ENCODE measurements at places on chromosomes 11 and 22.

DNA sequence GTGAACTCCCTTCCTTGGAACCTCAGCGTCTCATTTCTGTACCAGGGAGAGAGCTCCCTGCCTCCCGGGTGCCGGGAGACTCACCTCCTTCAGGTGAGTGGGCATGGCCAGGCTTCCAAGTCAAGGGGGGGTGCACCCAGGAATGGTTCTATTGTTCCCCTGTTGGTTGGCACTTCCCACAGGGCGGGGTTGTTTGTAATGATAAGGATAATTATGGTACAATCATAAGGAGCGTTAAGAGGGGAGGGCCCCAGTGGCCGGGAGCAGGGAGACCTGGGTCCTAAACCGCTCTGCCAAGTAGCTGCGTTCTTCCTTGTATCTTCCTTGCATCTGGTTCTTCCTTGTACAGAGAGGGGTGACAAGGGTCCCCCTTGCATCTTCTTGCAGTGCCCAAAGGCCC lies 79.1 kb downstream of the LRRC32 start:
- no peak for DNase-seq

- DNase-seq = no peak
Measured at GRCh38 chr22:49528420-49528720, 299.3 kb downstream of the BRD1 start.

- no peak for DNase-seq
Measured at GRCh38 chr22:32127904-32128303, 31.2 kb downstream of the C22orf42 start.

DNA sequence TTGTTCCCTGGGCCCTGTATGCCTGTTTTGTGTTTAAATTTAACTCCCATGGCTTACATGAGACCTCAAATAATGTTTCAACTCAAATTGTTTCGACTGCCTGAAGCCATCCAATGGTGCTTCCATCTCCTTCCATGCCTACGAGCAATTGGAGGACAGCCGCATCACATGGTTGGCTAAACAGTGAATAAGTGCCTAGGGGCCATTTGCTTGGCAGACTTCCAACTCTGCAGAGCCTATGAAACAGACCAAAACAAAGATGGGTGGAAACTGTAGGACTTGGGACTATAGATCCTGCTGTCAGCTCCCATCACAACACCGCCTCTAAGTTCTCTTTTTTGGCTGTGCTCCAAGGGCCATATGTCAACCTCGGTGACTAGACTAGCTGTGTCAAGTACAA lies 84.1 kb downstream of the PARVA start:
- no peak for DNase-seq

DNA sequence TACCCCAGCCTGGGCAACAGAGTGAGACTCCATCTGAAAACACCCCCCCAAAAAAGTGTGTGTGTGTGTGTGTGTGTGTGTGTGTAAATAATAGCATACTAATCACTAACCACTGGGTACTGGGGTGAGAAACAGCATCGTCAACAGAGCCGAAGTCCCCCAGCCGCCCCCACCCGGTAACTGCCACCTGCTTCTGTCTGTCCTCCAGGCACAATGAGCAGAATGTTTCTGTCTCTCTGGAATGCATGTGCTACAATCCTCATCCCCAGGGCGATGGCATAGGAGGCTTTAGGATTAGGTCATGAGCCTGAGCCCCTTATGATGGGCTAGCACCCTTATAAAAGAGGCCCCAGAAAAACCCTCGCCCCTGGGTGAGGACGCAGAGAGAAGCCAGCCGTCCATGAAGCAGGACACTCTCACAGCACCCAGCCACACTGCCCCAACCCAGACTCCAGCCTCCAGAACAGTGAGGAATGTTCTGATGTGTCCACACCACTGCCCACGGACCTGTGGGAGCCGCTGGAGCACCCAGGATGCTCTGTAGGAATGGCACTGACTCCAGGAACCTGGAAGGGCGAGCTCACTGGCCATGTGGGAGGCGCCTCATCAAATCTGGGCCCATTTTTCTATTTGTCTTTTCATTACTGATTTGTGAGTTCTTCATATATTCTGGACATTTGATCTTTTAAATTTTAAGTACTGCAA lies 9.9 kb downstream of the TTLL8 start:
- no peak for DNase-seq

GRCh38 chr11:120950880-120951279 lies 73.0 kb upstream of the TBCEL start:
- DNase-seq = no peak

DNA sequence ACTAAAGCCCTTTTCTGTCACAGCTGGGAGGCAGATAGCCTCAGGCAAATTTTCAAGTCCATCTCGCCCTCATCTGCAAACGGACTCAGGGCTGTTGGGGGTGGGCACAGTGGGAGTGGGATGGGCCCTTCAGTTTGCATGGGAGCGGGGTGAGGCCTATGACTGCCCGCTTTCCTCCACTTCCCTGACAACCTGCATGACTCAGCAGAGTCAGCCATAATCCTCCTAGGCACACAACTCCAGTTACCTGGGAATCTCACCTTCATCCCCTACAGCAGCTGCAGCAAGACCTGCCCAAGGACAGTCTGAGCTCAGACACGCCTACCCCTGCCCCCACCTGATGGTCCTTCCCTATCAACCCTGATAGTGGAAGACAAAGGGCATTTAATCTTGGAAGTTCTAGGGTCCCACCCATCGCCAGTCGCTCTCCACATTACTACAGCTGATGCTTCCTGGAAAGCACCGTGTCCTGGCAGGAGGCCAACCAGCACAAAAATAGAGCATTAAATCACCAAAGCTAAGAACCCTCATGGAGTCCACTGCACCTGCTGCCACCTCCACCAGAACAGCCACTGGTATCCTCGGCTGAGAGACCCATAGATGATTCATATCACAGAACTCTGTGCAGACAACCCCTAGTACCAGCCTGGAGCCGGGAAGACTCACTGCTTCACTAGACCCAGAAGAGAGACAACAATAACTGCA lies 319.3 kb downstream of the DCDC1 start:
- peak; percentile 6 for DNase-seq

DNA sequence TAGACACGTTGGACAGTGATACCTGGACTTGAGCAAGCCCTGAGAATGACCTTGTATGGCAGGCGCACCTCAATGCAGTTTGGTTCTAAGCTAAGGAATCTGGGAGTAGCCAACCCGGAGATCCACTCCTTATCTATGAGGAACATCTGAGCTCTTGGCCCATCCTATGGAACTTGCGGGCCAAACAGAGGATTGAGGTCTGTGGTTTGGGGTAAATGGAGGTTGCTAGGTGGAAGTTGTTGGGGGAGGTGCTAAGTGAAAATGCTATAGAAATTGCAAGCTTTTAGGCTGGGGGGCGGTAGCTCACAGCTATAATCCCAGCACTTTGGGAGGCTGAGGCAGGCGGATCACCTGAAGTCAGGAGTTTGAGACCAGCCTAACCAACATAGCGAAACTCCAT lies 8.9 kb downstream of the GDPD5 start:
- no peak for DNase-seq

- DNase-seq = no peak
Measured at GRCh38 chr11:45204761-45205160, 58.3 kb downstream of the PRDM11 start.

- DNase-seq = no peak
Measured at GRCh38 chr22:47678048-47678447, 915.6 kb downstream of the TBC1D22A start.

GRCh38 chr11:19753451-19754106 lies 40.9 kb downstream of the NAV2 start:
- peak; percentile 68 for DNase-seq

- DNase-seq = no peak
Measured at GRCh38 chr22:46794491-46794890, 32.0 kb downstream of the TBC1D22A start.

GRCh38 chr11:17653611-17654010 lies 65.8 kb upstream of the MYOD1 start:
- DNase-seq = no peak

DNA sequence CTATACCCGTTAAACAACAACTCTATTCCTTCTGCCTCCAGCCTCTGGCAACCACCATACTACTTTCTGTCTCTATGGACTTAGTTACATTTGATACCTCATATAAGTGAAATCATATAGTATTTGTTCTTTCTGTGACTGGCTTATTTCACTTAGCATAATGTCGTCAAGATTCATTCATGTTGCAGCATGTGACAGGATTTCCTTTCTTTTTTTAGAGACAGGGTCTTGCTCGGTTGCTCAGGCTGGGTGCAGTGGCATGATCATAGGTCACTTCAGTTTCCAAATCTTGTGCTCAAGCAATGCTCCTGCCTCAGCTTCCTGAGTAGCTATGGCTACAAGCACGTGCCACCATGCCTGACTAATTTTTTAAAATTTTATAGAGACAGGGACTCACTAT lies 29.4 kb upstream of the SORL1 start:
- no peak for DNase-seq

DNA sequence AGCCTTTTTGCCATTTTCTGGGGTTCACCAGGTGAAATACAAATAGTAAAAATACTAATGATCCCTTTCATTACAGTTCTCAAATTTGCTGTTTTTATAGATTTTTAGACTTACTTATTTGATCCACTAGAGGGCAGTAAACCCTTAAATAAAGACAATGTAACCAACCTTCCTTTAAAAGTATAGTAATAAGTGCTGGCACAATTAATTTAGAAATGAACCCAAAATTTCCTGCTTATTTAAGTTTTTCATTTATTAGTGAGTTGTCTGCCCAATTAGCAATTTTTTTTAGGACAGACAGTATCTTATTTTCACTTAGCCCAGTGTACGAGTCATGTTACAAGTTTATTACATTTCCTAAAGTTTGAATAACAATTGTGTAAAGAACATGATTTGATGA lies 4.7 kb downstream of the DDIAS start:
- no peak for DNase-seq

DNA sequence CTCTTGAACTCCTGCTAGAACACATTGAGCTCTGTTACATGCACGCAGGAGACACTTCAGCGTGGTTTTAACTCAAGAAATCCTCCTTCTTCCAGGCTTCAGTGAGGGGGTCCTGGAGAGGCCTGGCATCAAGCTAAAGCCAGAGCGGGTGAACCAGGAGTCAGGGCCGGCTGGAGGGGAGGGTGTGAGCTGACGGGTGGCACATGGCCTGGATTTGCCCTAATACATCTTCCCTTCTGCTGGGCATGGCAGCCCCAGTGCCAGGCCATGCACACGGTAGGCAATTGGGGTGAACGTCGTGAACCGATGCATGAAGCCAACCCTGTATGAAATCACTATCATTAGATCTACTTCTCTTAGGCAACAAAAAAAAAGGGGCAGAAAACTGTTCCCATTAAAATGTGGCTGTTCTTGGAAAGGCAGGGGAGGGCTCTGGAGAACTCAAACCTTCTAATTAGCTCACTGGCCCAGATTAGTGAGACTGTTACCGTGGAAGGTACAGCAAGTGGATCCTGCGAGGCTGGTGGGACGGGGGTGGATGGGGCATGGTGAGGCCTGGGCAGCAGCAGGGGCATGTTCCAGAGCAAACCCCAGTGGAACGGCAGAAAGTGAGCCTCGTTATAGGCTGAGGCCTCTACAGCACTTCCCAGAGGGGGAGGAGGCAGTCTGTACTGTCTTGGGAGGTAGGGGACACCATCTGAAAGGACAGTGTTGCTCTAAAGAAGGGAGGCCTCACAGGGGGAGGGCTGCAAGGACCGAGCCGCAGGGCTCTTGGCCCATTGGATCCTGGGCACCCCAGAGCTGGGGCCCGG lies 10.6 kb downstream of the IFT27 start:
- no peak for DNase-seq

DNA sequence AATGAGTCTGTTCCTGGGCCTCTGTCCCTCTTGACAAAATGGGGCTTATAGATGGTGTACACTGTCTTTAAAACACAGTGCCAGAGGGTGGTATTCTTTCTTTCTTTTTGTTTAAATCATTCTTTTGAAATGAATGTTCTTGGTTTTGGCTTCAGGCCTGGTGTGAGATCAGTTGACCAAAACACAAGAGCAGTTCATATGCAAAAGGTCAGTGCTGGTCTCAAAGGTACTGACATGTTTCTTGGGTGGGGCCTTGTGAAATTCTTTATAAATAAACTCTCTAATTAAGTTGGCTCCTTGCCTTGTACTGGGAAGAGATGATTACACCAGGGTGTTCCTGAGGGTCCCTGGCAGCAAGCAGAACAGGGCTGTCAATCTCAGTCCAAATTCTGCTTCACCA lies 110.0 kb downstream of the FBXO7 start:
- no peak for DNase-seq

DNA sequence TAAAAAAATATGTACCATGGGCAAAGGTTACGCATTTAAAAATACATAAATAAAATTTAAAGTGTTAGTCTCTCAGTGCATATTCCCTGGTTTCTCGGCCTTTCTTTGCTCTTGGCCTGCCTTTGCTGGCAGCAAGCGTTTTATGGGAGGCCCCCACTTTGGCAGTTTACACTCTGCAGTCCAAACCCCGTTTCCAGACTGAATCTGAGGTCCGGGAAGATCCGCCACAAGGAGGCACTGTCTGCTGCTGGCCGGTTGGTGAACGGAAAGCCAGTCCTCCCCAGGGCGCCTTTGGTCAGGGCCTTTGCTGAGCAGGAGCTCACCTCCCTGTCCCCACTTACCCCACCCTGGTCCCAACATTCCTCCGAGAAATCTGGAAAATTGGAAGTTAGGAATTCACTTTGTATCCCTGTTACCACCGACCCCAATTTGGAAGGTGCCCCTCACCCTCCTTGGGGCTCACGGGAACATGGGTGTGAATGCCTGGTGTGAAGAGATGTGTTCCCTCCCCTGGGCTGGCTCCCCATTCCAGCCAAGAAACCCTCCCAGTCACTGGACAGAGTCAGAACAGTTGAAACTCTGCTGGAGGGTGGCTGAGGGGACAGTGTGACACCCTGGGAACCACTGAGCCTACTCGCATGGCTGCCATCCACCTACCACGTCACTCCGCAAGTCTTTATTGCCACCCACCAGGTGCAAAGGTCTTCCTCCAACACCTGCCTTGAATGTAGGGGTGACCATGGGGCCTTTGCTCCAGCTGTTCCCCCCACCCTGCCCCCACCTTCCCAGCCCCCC lies 9.4 kb upstream of the SF1 start:
- DNase-seq = peak; percentile 78

GRCh38 chr11:62770778-62771143 lies 435 bp upstream of the TAF6L start:
- no peak for DNase-seq

GRCh38 chr11:25535467-25536272 lies 796.3 kb upstream of the ANO3 start:
- no peak for DNase-seq

DNA sequence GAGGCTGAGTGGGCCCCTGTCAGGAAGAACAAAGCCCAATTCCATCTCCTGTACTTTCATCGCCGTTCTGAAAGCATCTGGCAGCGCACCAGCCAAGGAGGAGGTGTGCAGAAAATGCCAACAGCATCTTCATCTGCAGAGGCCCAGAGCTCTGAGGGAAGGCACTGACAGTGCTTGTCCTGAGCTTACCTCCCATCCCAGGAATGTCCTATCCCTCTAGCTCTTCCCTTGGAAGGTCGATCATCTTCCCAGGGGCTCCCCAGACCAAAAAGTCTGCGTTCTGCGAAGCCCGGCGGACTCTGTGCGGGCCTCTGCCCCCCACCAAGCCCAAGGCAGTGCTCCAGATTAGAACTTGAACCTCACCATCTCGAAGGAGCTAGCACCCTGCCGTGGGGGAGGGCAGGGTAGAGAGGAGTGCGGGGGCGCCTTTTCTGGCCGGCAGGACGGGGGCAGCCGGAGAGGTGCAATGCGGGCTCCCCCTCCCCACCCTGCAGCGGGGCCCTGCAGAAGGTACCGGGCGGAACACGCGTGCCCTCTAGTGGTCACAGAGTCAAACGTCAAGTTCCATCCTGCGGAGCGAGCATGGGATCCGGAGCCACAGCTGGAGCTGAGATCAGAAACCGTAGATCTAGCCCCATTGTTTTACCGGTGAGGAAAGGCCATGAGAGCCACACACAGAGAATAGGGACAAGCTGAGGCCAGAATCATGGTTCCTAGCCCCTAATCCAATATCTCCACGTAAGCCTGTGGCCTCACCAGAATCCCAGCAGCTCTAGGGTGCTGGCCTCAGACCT lies 5.0 kb downstream of the SCN2B start:
- peak; percentile 67 for DNase-seq

Data from Calu3 (cell line).